ENCODE measurements at places on chromosomes 3 and 15.

GRCh38 chr3:109081746-109082510 lies 36.0 kb downstream of the MORC1 start:
- DNase-seq, result peak; percentile 57

GRCh38 chr15:60077581-60078359 lies 73.7 kb downstream of the FOXB1 start:
- DNase-seq, result no peak

- DNase-seq, result no peak
These were observed 21.6 kb downstream of the B4GALT4 start for GRCh38 chr3:119219069-119219468.

GRCh38 chr15:90495067-90495466 lies 34.7 kb upstream of the CRTC3 start:
- DNase-seq, result no peak

- no peak for DNase-seq
These were observed 12.3 kb upstream of the SPATA12 start for GRCh38 chr3:57048052-57048671.

DNA sequence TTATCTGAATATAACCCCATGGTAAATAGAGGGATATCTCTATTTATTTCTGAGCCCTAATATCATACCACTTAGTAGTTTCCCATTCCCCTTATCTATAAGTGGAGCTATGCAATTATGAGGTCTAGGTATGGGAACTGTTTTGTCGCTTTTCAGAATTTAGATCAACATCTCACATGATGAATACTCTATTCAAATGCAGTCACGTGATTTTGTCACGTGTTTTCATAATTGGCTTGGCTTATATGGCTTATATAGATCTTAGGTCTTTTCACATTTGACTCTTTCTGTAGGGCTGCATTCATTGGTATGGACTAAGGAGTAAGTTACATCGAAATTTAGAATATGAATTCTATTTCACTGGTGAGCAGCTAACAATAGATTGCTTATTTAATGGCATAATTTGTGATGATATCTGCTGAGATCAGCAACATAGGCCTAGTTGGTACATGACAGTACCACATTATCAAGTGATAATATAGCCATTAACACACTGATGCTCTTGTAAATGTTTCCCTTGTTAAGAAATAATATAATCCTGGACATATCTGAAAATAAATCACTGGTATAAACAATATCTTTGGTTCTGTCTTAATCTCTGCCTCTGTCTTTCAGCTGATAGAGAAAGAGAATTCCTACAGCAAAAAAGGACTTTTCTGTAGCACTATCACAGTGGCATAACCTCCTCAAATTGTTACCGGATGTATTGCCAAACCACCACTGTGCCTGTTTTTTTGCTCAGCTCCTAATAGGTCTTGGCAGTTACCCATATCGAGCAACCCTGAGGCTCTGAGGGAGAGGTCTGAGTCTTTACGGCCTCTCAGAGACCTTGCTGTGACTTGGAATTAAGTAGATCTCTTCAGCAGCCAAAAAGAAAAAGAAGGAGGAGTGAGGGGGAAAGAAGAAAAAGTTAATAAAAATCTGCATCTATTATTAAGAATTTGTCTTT lies 357.1 kb downstream of the ZPLD1 start:
- DNase-seq, result peak; percentile 6

- DNase-seq, result no peak
These were observed 202.9 kb upstream of the PROK2 start for GRCh38 chr3:71987828-71988227.

- DNase-seq, result no peak
These were observed 37.6 kb downstream of the PTPN23 start for GRCh38 chr3:47418167-47419082.

DNA sequence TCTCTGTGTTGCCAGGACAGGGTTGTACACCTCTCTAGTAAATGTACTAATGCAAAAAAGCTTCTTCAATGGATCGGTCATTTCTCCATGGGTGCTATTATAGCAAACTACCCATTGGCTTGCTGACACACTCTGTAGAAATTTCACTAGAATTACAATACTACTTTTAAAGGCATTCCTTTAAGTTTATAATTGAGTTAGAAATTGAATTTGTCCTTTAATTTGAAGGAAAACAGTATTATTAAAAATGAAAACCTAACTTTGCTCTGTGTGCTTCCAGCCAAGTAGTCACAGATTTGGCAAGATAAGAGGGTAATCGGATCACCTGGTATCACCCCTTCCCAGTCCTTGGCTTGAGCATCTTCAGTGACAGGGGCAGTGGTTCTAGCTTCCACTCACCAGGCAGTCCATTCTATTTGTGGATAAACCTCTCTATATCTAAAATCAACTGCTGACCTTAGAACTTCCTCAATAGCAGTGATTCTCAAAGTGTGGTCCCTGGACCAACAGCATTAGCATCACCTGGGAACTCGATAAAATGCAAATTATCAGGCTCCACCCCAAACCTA lies 93.2 kb downstream of the GHSR start:
- DNase-seq, result no peak

DNA sequence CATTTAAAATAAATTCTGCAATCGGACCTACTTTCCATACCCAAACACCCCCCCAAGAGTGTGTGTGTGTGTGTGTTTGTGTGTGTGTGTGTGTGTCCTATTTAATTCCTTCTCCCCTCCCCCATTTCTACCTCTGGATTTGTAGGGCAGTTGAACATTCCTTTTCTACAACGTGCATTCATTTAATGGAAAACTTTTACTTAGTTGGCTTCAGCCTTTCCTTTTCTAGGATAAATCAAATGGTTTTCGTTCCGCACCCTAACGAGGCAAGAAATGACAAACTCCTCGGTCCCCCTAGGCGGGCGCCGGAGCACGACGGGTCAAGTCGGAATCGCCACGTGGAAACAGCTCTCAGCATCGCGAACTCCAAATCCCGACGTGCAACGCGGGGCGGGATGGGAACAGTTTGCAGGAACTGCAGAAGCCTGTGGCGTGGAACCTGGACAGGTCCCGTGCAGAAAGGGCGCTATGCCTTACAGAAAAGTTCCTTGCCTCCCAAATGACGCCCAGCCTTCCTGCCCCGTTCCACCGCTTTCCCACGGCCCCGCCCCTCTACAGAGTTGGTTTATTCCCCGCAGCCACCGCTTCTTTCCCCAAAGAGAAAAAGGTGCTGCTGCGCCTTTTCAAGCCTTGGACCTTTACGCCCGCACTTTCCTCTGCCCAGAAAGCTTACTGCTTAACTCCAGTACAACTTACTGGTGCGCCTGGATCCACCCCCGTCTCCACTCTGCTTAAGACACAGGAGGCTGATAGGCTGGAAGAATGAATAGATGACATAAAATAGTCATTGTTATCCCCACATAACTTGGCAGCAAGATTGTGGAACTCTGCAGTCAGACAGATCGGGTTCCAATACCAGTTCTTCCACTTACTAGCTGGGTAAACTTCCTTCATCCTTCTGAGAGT lies 1.1 kb upstream of the EIF2B5 start:
- DNase-seq, result no peak

DNA sequence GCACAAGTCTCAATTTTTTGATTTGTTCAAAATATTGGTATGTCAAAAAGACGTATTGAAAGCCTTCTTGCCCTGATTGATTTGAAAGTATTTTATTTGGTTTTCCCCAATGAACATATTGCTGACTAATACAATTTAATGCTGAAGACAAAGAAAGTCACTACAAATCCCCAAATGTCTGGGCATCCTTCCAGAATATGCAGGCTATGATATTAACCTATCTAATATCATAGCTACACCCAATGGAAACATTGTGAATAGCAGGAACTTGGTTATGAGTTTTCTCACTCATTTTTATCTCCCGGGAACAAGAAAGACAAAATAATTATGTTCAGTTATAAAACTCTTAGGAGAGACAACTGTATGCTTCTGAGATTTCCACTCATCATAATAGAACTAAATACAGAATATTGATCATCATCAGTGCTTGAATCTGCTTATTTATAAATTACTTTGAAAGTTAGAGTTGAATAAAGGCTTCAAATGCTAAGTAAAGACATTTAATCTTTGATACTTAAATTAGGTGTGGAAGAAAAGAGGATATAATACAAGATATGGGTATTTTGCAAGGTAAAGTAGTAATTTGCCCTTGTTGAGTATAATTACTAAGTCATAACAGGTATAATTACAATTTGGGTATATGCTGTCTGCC lies 483.9 kb downstream of the RBMS3 start:
- no peak for DNase-seq

- no peak for DNase-seq
These were observed 237.8 kb downstream of the OPA1 start for GRCh38 chr3:193830791-193831191.

DNA sequence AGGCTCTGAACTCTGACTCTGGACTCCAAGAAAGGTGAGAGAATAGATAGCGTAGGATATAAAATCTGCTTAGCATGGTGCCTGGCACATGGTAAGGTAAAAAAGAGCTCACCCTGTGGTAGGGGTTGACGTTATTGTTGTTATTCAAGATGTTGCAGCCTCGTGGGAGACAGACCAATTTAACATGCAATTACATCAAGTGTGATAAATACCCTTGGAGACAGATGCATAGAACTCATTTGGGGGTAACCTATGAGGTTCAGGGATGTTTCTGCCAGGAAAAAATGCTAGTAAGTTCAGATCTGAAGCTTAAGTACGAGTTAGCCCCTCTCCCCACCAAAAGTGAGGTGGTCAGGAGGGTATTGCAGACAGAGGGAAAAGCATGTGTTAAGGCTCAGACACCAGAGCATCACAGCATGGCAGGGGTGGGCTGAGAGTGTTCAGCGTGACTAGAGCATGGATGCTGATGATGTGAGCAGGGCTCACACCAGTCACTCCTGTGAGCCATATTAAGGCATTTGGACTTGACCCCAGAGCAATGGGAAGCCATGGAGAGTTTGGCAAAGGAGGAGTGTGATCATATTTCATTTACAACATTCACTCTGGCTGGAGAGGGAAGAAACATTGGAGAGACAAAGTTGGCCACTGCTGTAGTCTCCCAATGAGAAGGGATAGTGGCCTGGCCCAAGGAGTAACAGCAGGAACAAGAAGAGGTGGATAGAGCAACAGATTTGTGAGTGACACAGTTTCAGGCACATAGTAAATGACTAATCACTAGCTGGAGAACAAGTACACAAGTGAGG lies 181.0 kb downstream of the UACA start:
- no peak for DNase-seq

- DNase-seq, result no peak
These were observed 1237.3 kb downstream of the ROBO2 start for GRCh38 chr3:78277220-78277619.

- no peak for DNase-seq
These were observed 591.9 kb downstream of the ROBO1 start for GRCh38 chr3:79175870-79176269.

- no peak for DNase-seq
These were observed 96.6 kb upstream of the CBLB start for GRCh38 chr3:105965384-105965783.

- no peak for DNase-seq
These were observed 57.9 kb downstream of the EPHB1 start for GRCh38 chr3:134852893-134853351.

DNA sequence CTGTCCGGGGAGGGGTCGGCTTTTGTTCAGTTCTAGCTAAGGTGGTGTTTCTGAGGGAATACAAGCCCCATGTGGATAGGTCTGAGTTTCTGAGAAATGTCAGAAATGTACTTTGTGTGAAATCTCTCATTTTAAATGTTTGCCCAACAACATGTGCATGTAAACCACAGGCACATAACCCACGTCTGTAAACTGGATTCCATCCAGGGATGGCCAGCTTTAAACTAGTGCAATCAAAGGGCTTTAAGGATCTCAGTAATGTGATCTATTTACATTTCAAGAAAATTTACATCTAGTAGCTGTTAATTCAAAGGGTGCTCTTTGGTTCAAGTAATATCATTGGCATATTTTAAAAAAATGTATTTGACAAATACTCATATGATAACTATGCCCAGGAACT lies 52.0 kb downstream of the POLR2M start:
- no peak for DNase-seq

Data from epithelial cell of proximal tubule (primary cell).